Activated T-helper 9 cell treated with anti-CD3 and anti-CD28 coated beads, Interleukin-2, amount 50 U/mL, for 16 hours (primary cell): ENCODE measurements at places on chromosomes 16 and 17.

DNA sequence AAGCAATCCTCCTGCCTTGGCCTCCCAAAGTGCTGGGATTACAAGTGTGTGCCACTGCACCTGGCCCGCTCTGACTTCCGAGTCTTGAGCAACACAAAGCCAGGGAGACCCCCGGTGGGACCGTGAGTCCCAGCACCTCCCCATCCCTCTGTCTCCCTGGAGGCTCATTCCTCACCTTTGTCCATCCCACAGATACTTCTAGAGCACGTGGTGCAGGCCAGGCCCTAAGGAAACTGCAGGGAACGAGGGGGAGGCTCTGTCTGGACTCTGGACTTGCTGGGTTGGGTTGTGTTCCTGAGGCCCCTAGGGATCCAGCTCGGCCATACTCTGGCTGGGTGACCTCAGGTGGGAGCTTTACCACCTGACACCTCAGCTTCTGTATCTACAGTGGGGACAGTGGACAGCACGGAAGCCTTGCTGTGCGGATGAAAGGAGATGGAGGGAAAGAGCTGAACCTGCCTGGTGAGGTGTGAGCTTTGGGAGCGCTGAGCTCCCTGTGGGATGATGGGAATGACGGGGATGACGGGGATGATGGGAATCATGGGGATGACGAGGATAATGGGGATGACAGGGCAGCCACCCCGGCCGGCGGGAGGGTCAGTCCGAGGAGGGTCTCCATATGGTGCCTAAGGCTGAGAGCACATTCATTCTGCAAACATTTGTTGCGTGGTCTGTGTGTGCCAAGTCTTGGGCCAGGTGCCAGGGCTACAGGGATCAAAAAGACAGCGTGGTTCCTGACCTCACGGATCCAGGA is 26.6 kb downstream of the C16orf74 start:
- DNase-seq, result no peak

- no peak for DNase-seq
Measured at GRCh38 chr17:40363111-40363827, 1.3 kb downstream of the GJD3 start.

DNA sequence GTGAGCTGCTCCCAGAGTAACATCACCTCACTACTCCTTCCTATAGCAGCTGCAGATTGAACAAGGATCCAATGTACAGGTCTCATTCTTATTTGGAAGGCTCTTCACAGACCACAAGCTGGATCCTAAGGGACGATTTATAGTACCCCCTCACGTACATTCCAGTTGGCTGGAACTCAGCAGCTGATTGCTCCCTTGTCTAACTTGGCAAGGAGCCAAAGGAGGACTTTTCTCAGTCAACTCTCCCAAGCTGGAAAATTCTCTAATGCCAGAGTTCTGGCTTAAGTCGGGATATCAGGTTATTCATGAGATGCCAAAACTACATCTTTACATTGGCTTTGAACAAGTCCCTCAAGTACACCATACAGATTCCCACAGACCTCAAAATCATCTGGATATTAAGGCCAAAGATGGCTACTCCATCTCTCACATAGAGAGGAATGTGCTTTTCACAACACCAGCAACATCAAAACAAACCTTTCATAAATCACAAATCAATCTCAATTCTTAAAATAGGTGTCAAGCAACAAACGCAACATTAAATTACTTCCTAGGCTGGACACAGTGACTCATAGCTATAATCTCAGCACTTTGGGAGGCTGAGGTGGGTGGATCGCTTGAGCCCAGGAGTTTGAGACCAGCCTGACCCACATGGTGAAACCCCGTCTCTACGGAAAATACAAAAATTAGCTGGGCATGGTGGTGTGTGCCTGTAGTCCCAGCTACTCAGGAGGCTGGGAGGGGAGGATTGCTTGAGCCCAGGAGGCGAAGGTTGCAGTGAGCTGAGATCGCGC is 39.3 kb downstream of the SMG6 start:
- no peak for DNase-seq

DNA sequence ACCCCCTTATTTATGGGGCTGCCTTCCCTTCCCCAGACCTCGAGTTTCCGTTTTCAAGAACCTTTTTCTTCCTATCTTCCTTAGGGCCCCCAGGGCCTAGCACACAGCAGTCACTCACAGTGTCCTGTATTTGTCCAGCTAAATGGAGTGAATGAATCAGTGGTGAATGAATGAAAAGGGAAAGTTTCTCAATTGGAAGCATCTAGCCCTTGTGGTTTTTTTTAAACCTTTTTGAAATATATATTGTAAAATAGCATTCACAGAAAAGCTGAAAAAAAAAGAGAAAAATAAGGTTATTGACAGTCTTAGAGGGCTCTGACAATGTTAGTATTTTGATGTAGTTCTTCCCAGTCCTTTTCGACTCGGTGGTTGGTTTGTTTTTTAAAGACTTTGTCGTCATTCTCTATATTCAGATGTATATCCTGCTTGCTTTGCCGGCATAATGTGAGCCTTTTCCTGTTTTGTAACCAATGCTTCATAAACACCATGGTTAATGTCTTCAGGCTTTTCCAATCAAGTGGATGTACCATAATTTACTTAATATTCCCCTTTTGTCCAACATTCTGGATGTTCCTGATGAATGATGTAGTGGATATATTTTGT is 45.3 kb downstream of the RAI1 start:
- no peak for DNase-seq

GRCh38 chr17:16106161-16106891 is 106.7 kb downstream of the TTC19 start:
- no peak for DNase-seq

DNA sequence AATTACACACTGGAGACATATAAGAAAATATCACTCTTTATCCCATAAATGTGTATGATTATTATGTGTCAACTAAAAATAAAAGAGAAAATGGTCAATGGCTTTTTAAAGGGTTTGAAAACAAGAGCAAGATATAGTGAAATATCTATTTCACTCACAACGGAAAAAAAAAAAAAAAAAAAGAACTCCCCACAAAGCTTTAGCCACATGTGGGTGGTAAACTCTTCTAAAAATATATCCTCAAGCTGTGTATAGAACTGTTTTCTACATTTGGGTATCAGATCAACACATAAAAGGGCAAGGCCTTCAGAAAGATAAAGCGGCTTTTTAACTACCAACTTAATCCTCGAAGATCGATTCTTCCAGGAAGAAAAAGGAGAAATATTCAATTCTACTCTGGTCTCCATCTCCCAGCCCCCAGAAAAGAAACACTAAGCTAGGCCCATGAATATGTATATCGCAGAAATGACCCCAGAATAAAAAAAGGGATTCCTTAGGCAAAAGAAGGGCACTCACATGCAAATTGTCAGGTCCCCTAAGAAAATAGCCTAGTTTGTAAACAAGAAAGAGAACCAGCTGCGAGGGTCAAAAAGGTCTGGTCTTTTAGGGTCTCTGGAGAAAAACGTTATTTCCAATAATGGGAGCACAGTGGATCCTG is 4.4 kb downstream of the LITAF start:
- DNase-seq, result no peak
